Stimulated activated CD8-positive, alpha-beta memory T cell treated with anti-CD3 and anti-CD28 coated beads, Interleukin-4, amount 100 ng/mL, for 1 hour (primary cell): ENCODE measurements at places on chromosomes 3 and 15.

GRCh38 chr3:190912736-190913135 lies 50.2 kb upstream of the GMNC start:
- no peak for DNase-seq

DNA sequence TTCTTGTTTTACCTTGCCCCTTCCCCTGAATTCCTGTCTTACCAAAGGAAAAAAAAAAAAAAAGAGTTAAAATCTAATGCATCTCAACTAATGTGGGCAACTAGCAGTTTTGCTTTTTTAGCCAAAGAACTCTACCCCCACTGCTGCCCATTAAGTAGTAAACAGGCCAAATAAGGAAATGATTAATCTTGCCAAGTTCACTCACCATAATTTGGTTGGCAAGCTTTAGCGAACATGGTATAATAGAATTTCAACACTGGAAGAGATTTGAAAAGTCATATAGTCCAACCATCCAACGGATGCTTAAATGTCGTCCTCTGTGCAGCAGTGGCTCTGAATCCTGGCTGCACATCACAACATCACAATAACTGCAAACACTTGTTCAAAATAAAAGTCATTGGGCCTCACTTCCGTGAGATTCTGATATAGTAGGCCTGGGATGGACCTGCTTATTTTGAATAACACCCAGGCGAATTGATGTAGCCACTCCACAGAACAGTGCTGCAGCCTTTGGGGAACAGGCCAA lies 142.0 kb upstream of the UBE2E1 start:
- DNase-seq = no peak

- no peak for DNase-seq
These were observed 17.8 kb downstream of the LRIG1 start for GRCh38 chr3:66483006-66483405.

- no peak for DNase-seq
These were observed 4.5 kb downstream of the EOGT start for GRCh38 chr3:69008980-69009379.

DNA sequence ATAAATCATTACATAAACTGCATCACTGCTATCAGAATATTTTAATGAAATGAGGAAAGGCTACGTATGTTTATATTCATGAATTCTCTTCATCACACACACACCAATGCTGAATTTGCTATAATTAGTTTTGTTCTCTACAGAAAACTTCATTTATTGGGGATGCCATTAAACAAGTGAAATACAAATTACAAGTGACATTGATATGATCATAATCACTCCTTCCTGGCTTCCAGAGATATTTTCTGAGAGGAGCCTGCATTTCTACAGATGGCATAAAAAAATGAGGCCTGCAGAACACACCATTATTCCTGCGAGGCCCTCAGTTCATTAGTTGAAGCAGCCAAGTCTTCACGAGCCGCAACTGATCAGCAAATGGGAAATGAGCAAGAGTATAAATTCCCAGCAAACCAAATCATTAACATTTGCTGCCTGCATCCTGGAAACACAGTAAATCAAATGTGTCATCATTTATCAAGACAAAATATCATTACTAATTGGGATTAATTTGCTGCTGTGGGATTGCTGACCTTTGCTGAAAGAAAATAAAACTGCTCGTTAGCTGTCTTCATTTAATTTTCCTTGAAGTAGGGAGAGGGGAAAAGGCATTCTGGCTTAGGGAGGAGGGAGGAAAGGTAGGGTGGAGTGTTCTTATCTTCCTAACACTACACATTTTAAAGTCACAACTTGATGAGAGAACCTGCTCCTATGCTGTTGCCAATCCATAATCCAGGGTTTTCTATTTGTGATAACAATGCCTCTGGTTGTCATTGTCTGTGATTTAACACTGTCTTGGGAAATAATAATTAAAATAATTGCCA lies 921.9 kb downstream of the SQOR start:
- no peak for DNase-seq

GRCh38 chr15:67097930-67098740 lies 32.7 kb downstream of the SMAD3 start:
- DNase-seq = no peak

GRCh38 chr15:37636736-37637135 lies 297.7 kb upstream of the TMCO5A start:
- no peak for DNase-seq

GRCh38 chr15:44441095-44441501 lies 13.7 kb downstream of the CTDSPL2 start:
- no peak for DNase-seq

GRCh38 chr15:31427411-31427810 lies 100.8 kb downstream of the KLF13 start:
- DNase-seq = no peak

- no peak for DNase-seq
These were observed 49.5 kb upstream of the SLC9A9 start for GRCh38 chr3:143897576-143898295.

DNA sequence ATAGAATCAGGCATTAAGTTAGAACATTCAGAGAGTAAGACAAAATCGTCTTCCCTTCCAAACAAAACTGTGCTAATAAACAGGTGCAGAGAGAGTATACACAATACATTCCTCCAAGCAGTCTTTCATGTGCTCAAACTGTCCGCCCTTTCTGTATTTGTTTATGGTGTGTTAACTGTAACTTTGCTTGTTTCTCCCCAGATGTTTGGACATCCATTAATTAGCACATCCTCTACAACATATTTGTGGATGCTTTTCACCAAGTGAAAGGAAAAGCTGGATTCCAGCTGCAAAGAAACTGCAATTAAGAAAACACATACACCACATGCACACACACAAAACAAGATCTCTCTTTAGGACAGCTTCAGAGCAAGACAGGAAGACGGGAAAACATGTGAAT lies 912.6 kb downstream of the NTRK3 start:
- no peak for DNase-seq

DNA sequence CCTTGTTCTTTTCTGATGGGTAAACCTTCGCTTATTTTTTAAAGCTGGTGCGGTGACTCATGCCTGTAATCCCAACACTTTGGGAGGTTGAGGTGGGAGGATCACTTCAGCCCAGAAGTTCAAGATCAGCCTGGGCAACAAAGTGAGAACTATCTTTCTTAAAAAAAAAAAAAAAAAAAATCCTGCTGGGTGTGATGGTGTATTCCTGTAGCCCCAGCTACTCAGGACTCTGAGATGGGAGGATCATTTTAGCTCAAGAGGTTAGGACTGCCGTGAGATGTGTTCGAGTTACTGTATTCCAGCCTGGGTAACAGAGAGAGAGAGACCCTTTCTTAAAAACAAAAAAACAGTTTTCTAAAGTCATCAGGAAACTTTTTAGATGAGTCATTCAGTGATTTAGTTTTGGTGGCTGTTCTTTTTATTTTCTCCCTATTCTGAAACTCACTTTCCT lies 37.7 kb downstream of the SLMAP start:
- DNase-seq = no peak

DNA sequence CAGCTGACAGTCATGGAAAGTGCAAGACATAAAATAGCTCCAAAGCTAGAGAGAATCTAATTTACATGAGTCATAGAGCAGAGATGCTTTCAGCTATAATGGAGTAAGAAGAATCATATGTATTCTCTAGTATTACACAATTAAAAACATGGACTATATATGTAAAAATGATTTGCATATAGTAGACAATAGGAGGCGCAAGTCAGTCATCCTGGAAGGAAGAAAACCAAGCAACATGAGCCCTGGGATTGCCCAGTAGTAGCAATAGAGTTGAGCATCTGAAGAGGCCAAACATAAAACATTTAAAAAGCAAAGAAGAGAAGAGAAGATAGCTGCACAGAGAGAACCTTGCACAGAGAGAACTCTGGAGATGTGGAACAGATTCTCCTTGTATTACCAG lies 455.0 kb downstream of the EPHA3 start:
- DNase-seq = no peak

DNA sequence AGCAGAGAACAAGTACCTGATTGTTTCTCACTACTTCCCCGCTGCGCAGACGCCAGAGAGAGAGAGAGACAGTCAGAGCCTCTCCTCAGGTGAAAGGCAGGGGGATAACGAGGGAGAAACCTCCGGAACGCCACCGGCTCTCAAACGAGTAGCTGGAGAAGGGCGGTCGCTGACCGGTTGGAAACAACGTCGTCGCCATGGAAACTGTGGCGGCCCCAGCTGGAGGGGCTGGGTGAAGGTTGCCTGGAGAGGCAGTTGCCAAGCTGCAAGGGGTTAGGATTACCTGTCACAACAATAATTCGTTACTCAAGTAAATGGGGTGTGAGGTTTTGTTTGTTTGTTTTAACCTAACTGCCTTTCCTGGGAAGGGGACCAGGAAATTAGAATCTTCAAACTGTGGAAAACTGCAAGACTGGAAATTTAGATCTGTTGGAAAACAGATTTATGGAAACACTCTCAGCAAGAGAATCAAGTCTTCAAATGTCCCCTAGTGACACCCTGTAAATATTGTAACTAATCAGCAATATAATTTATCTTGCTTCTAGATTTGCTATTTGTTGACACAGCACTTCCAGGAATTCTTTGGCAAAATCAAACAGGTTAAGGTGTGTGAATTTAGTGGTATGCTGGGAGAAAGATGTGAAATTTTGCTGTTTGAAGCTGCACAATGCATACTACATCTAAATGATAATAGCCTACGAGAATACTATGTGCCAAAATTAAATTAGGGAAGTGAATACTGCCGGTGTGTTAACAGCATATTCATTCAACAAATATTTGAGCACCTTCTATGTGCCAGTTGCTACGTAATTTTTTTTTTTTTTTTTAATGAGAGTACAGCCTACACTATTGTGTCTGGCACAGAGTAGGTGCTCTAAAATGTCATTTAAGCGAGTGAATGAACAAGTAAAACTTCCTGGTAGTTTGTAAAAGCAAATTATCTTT lies at the start of gene DNAH12:
Gene DNAH12, minus strand, starts transcription at position 164 of the 945 bp plus-strand sequence. CDS start 1,474 bp downstream, outside the sequence.
- DNase-seq = no peak

- no peak for DNase-seq
These were observed 48.6 kb downstream of the CDAN1 start for GRCh38 chr15:42688301-42688700.

DNA sequence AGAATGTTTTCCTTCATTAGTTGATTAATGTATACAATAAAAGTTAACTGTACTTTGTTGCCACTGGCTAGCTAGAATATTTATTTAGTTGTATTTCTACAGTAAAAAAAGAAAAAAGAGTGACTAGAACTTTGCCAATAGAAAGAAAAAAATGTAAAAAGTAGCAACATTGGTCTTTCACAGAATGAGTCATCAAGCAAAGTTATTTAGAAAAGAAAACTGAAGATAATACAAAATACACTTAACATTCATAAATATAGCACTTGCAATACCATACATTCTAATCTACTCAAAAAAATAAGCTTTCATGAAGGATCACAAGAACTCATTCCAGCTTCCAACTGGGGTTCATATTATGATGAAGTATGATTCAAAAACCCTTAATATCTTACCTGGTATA lies 83.4 kb downstream of the AQR start:
- no peak for DNase-seq

DNA sequence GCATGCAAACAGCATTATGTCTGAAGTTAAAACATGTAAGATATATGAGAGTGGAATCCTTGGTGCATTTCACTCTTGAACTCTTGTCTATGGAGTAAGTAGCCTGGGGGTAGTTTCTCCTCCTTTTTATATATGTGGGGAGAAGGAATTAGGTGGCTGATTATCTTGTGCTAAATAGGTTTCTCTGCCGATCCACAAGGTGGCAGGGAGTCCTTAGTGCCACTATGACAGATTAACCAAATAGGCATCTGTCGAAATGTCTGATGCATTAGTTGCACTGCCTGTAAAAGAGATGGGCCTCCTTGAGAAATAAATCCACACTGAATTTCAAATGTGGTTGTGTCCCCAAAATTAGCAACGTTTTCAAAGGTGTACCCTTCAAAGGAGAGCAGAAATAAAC lies 170.1 kb downstream of the CNTN4 start:
- no peak for DNase-seq

GRCh38 chr3:111915905-111916304 lies 56.8 kb downstream of the PHLDB2 start:
- DNase-seq = no peak
